Activated T-helper 2 cell treated with anti-CD3 and anti-CD28 coated beads, Interferon-gamma antibody, Interleukin-2, Interleukin-4, amounts not matched to agents 10 μg/mL and 5 μg/mL and 100 μg/mL, durations not matched to agents 14 hours and 24 hours and 36 hours (primary cell): ENCODE measurements at places on chromosomes 6 and 20. TPM values are rescaled to one million over a fixed set of nuclear protein-coding genes. Genes with fewer than 3 reads are reported as not detected.

OPN5 gene
- total RNA-seq = not detected in 2 replicates

ZC2HC1B gene
- not detected in 2 replicates for total RNA-seq

ASIP gene
- not detected in 2 replicates for total RNA-seq

C6orf141 gene
- total RNA-seq = not detected in 2 replicates

CRIP3 gene
- total RNA-seq = 0.34 and 0.75 TPM in 2 replicates

TPBG gene
- total RNA-seq = 0.07 TPM in 1 of 2 replicates, not detected in the other

SLC22A2 gene
- not detected in 2 replicates for total RNA-seq
